ENCODE measurements at places on chromosomes 5 and 9. TPM values are rescaled to one million over a fixed set of nuclear protein-coding genes. Genes with fewer than 3 reads are reported as not detected.

DNA sequence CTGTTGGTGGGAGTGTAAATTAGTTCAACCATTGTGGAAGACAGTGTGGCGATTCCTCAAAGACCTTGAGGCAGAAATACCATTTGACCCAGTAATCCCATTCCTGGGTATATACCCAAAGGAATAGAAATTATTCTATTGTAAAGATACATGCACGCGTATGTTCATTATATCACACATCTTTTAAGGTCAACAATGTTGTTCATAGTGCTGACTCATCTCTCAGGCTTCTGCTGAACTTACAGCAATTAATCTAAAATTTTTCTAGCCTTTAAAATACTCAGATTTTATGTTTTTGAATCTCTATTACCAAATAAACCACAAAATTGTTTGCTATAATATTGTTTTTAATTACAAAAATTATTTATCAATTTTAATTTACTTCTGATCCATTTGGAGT, 38.8 kb upstream of the ZNF618 start:
- H3K4me3 ChIP-seq, result no peak overlapping the region
- no peak for DNase-seq
- H3K36me3 ChIP-seq, result no peaks in the 10 kb centered on the region

- H3K4me3 ChIP-seq, result no peak overlapping the region
- DNase-seq, result no peak
- no peaks in the 10 kb centered on the region for H3K4me1 ChIP-seq
- no peak overlapping the region for H3K27ac ChIP-seq
- H3K27me3 ChIP-seq, result no peaks in the 10 kb centered on the region
These were observed 14.9 kb downstream of the BRD3OS start for GRCh38 chr9:134040176-134040565.

Gene GABRA1
- total RNA-seq, result not detected

Gene CDC20B
- total RNA-seq, result not detected

Gene ZNF454
- 0.36 TPM for total RNA-seq

Gene C5orf34
- 4.8 TPM for total RNA-seq

- H3K36me3 ChIP-seq, result no peaks in the 10 kb centered on the region
- H3K4me1 ChIP-seq, result peaks cover 6% of the 10 kb centered on the region
- no peak for DNase-seq
- peaks cover 49% of the 10 kb centered on the region for H3K27me3 ChIP-seq
- H3K4me3 ChIP-seq, result no peak overlapping the region
These were observed 76.4 kb downstream of the NTNG2 start for GRCh38 chr9:132238026-132238972.

DNA sequence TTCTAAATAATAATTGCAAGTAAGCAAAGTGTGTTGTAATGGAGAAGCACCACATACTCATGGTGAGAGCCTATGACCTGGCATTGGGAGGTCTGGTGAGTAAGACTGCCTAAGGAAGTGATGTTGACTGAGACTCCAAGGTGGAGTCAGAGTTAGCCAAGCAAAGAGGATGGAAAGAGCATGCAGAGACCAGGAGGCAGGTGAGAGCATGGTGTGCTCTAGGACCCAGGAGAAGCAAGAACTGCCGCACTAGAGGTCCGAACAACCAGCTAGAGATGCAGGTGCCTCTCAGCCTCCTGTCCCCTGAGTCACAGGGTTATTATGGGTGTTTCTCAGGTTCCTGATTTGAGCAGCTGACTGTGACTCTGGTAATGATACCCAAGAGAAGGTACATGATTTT, 27.3 kb downstream of the ANP32B start:
- H3K4me1 ChIP-seq, result no peaks in the 10 kb centered on the region
- no peak overlapping the region for H3K27ac ChIP-seq

DNA sequence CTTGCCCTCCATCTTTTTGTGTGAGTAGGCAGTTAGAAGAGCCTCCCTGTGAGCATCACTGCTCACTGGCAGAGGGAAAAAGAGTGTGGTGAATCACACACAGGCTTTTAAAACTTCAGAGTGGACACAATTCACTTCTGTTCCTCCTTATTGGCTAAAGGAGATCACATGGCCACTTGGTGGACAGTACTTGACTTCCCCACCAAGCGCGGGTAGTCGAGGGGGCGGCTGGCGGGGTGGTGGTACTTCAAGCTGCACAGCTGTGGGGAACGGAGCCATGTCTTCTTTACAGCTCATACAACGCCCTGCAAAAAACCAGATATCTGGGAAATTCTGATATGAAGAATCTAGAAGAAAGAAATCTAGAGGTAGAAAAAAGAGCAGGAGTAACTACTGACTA, 95.4 kb downstream of the PAM start:
- DNase-seq, result no peak
- H3K36me3 ChIP-seq, result peaks cover 2% of the 10 kb centered on the region
- H3K27me3 ChIP-seq, result no peaks in the 10 kb centered on the region

Gene HRCT1
- total RNA-seq, result not detected

Gene LRRC26
- total RNA-seq, result 0.89 TPM

DNA sequence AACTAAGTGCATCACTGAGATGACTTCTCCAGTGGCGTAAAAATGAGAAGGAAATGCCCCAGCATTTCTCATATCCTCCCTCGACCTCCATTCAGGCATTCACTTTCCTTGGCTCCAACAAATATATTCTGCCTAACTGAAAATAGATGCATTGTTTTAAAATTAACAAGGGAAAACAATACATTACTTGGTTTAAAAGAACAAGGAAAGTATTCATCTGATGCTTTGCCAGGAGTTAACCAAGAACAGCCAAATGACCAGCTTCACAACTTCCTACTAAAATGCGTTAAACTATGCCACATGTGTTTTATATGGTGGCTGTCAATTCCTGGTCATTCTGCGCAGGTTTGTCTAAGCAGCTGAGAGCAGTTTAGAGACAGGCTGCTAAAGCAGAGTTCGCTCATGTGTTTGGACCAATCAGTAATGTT, 121.4 kb downstream of the GNAQ start:
- H3K27me3 ChIP-seq, result no peaks in the 10 kb centered on the region
- H3K36me3 ChIP-seq, result peaks cover 15% of the 10 kb centered on the region
- peaks cover 6% of the 10 kb centered on the region for H3K4me1 ChIP-seq
- no peak overlapping the region for H3K4me3 ChIP-seq
- H3K27ac ChIP-seq, result no peak overlapping the region

Gene TMEM215
- not detected for total RNA-seq

Gene OGN
- not detected for total RNA-seq

GRCh38 chr5:96079075-96079474, 117.4 kb upstream of the ELL2 start:
- H3K4me1 ChIP-seq, result peaks cover 15% of the 10 kb centered on the region
- H3K4me3 ChIP-seq, result no peak overlapping the region
- no peaks in the 10 kb centered on the region for H3K27me3 ChIP-seq

GRCh38 chr9:125885405-125886034, 138.3 kb downstream of the PBX3 start:
- no peaks in the 10 kb centered on the region for H3K27me3 ChIP-seq
- no peak for DNase-seq
- no peaks in the 10 kb centered on the region for H3K36me3 ChIP-seq
- H3K4me1 ChIP-seq, result peaks cover 35% of the 10 kb centered on the region

All from progenitor cell of endocrine pancreas (in vitro differentiated cells).